ENCODE measurements at places on chromosomes 5 and 9. TPM values are rescaled to one million over a fixed set of nuclear protein-coding genes. Genes with fewer than 3 reads are reported as not detected.

Gene PCDHAC1
- not detected for total RNA-seq

Gene CDC20B
- total RNA-seq, result 0.02 TPM

Gene ADGRD2
- total RNA-seq, result not detected

Gene ADAMTS16
- 0.71 TPM for total RNA-seq

Gene TPM2
- 427 TPM for total RNA-seq

Gene MARCOL
- not detected for total RNA-seq

Gene IL31RA
- total RNA-seq, result 0.18 TPM

Gene CCNI2
- total RNA-seq, result not detected

- H3K4me3 ChIP-seq, result no peak overlapping the region
- no peaks in the 10 kb centered on the region for H3K4me1 ChIP-seq
- H3K27me3 ChIP-seq, result no peaks in the 10 kb centered on the region
- peaks cover 73% of the 10 kb centered on the region for H3K36me3 ChIP-seq
- DNase-seq, result no peak
Measured at GRCh38 chr5:146475906-146476305, 28.8 kb downstream of the TCERG1 start.

- H3K4me1 ChIP-seq, result no peaks in the 10 kb centered on the region
- no peak overlapping the region for H3K27ac ChIP-seq
- H3K4me3 ChIP-seq, result no peak overlapping the region
- DNase-seq, result no peak
- H3K36me3 ChIP-seq, result no peaks in the 10 kb centered on the region
Measured at GRCh38 chr5:45578270-45578669, 117.9 kb downstream of the HCN1 start.

GRCh38 chr5:142478113-142478512 is 153.3 kb upstream of the SPRY4 start:
- no peak overlapping the region for H3K4me3 ChIP-seq
- H3K27me3 ChIP-seq, result no peaks in the 10 kb centered on the region
- H3K27ac ChIP-seq, result peak overlapping the region; percentile 79

DNA sequence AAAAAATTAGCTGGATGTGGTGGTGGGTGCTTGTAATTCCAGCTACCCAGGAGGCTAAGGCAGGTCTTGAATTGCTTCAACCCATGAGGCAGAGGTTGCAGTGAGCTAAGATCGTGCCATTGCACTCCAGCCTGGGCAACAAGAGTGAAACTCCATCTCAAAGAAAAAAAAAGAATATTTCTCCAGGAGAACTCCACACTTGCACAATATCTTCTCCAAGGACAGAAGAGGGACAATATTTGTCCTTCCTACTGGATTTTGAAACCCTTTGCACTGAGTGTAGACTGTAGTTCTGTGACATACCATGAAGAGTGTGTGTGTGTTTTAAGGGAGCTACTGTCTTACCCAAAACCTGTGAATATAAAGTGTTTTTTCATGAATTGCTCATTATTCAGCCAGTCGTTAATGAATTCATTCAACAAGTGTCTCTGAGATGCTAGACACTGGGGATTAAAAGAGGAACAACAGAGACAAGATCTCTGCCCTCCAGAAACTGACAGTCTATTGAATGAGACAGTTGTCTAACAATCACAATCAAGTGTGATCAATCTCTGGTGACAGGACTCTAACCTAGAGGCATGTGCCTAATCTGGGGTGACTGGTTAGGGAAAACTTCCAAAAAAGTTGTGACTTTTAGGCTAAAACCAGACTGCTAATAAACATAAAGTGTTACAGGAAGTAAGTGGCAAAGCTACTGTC is 9.8 kb upstream of the UBE2D2 start:
- H3K27ac ChIP-seq, result no peak overlapping the region
- no peaks in the 10 kb centered on the region for H3K36me3 ChIP-seq
- no peak overlapping the region for H3K4me3 ChIP-seq
- peaks cover 6% of the 10 kb centered on the region for H3K4me1 ChIP-seq

Data from SJCRH30 (cell line).